Effector memory CD4-positive, alpha-beta T cell (primary cell): ENCODE measurements at places on chromosomes 5 and 9.

GRCh38 chr9:116151966-116152381, 1.6 kb upstream of the PAPPA start:
- no peak for DNase-seq

GRCh38 chr5:140391312-140391711, 10.3 kb upstream of the ANKHD1 start:
- DNase-seq, result no peak

- no peak for DNase-seq
Measured at GRCh38 chr9:112541685-112542084, 55.1 kb downstream of the KIAA1958 start.

GRCh38 chr5:142363619-142363963, 38.8 kb upstream of the SPRY4 start:
- DNase-seq, result no peak
